Fibroblast of lung (primary cell): ENCODE measurements at places on chromosomes 11 and 22. TPM values are rescaled to one million over a fixed set of nuclear protein-coding genes. Genes with fewer than 3 reads are reported as not detected.

C2CD2L gene
- total RNA-seq: 1.8 and 3.0 TPM in 2 replicates

- H3K27me3 ChIP-seq: no peaks in the 10 kb centered on the region
- no peaks in the 10 kb centered on the region for H3K36me3 ChIP-seq
- H3K27ac ChIP-seq: no peak overlapping the region
- peaks cover 3% of the 10 kb centered on the region for H3K4me1 ChIP-seq
These were observed 5.2 kb upstream of the BID start for GRCh38 chr22:17779286-17780115.

DNA sequence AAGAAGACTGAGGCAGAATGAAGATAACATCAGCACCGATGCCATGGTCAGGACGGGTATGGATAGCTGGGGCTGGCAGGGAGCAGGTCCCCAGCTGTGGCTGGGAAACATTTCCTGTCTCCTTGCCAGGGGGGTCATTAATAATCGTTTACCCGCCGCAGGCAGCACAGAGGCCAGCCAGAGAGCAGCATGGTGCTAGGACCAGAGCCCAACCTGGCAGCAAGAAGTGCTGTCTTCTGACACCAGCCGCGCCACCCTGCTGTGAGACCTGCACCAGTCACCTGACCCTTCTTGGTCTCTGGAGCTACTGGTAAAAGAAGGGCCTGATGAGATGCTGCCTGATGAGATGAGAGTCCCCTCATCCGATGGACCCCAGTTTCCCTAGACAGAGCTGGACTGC, 36.3 kb downstream of the PDE2A start:
- no peak for DNase-seq
- no peaks in the 10 kb centered on the region for H3K4me1 ChIP-seq
- H3K4me3 ChIP-seq: no peak overlapping the region
- no peaks in the 10 kb centered on the region for H3K36me3 ChIP-seq
- no peak overlapping the region for H3K27ac ChIP-seq

GRCh38 chr22:18056161-18056666, 21.6 kb upstream of the PEX26 start:
- H3K27me3 ChIP-seq: no peaks in the 10 kb centered on the region
- H3K27ac ChIP-seq: peak overlapping the region; percentile 81
- DNase-seq: peak; percentile 82
- no peak overlapping the region for H3K4me3 ChIP-seq
- H3K4me1 ChIP-seq: peaks cover 28% of the 10 kb centered on the region

DNA sequence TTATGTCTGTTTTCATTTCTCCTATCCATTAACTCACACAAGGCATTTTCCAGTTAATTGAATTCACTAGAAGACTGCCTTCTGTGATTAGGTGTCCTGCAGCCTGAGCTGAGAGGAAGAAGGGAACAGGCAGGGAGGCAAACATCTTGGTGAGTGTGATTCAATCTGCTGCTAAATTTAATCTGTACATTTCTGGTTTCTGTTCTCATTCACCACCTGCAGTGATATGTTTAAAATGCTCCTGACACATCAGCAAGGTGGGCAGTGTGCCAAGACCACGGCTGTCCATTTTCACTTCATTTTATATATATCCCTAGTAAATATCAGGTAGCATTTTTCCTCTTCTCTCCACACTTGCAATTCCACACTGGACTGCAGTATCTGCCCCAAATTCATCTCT, 416.5 kb downstream of the TMEM135 start:
- H3K4me3 ChIP-seq: no peak overlapping the region
- no peak for DNase-seq
- H3K4me1 ChIP-seq: no peaks in the 10 kb centered on the region
- H3K36me3 ChIP-seq: no peaks in the 10 kb centered on the region
- no peaks in the 10 kb centered on the region for H3K27me3 ChIP-seq

ADSL gene
- 67.0 and 92.7 TPM in 2 replicates for total RNA-seq

GRCh38 chr22:32376681-32377080, 19.0 kb downstream of the RFPL3 start:
- DNase-seq: no peak
- no peak overlapping the region for H3K27ac ChIP-seq
- H3K27me3 ChIP-seq: no peaks in the 10 kb centered on the region
- H3K4me1 ChIP-seq: no peaks in the 10 kb centered on the region
- H3K4me3 ChIP-seq: no peak overlapping the region
- H3K36me3 ChIP-seq: no peaks in the 10 kb centered on the region

CD3D gene
- total RNA-seq: not detected in 2 replicates

- DNase-seq: peak; percentile 81
- no peaks in the 10 kb centered on the region for H3K4me1 ChIP-seq
- H3K36me3 ChIP-seq: no peaks in the 10 kb centered on the region
- no peak overlapping the region for H3K4me3 ChIP-seq
- no peaks in the 10 kb centered on the region for H3K27me3 ChIP-seq
These were observed 21.6 kb downstream of the IMMP1L start for GRCh38 chr11:31487848-31488247.

KRTAP5-8 gene
- total RNA-seq: not detected in 2 replicates
